ENCODE measurements at places on chromosomes 12 and 14. TPM values are rescaled to one million over a fixed set of nuclear protein-coding genes. Genes with fewer than 3 reads are reported as not detected.

DNA sequence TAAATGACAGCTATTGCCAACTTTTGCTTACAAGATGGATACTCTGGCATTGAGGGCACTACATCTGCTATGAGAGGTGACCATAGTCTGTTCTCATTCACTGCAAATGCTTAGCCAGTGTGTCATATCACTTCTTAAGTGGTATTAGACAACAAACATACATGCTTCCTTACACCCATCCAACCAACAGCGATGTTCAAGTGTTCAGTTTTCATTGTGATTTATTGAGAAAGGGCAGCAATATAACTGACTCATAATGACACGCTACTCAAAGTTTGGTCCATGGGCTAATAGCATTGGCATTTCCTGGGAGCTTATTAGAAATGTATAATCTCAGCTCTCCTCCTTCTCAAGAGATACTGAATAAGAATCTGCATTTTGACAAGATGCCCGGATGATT lies 181.7 kb downstream of the NPAS3 start:
- DNase-seq = no peak
- no peak overlapping the region for H3K4me3 ChIP-seq
- H3K36me3 ChIP-seq = no peaks in the 10 kb centered on the region
- peaks cover 4% of the 10 kb centered on the region for H3K4me1 ChIP-seq

GRCh38 chr12:49974231-49974675 lies 1.5 kb downstream of the AQP6 start:
- H3K27me3 ChIP-seq = peaks cover 6% of the 10 kb centered on the region
- H3K36me3 ChIP-seq = no peaks in the 10 kb centered on the region
- no peak for DNase-seq
- no peak overlapping the region for H3K4me3 ChIP-seq
- peaks cover 8% of the 10 kb centered on the region for H3K4me1 ChIP-seq

DNA sequence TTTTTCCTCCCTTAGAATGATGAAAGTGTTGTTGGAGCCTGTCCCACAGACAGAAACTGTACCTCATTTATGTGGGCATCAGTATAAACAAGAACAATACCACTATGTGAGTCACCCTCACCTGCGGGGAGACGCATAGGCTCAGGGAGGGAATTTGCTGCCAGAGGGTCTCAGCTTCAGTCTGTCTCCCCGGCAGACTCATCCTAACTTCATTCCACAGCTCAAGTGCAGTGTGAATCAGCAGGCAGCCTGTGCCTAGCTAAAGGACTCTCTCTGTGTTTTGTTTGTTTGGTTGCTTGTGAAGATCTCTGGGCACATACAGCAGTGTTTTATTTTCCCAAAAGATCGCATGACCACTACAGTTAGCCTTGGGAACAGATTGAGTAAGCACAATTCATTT lies 98.9 kb downstream of the PRKCH start:
- DNase-seq = no peak
- peaks cover 49% of the 10 kb centered on the region for H3K4me1 ChIP-seq
- H3K4me3 ChIP-seq = no peak overlapping the region
- peak overlapping the region; percentile 8 for H3K27ac ChIP-seq
- no peaks in the 10 kb centered on the region for H3K36me3 ChIP-seq
- no peaks in the 10 kb centered on the region for H3K27me3 ChIP-seq

DNA sequence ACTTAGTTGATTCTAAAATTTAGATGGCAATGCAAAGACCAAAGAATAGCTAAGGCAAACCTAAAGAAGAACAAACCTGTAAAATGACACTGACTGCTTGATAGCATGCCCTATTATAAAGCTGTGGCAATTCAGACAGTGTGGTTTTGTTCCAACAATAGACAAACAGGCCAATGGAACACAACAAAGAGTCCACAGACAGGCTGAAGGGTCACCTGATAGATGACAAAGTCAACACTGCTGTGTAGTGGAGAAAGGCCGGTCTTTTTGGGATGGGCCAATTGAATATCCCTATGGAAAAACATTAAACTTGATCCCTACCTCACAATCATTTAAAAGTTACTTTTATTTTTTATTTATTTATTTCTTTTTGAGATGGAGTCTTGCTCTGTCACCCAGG lies 33.8 kb upstream of the SLC25A3 start:
- DNase-seq = no peak
- H3K27ac ChIP-seq = no peak overlapping the region
- no peaks in the 10 kb centered on the region for H3K27me3 ChIP-seq
- H3K4me1 ChIP-seq = no peaks in the 10 kb centered on the region

DNA sequence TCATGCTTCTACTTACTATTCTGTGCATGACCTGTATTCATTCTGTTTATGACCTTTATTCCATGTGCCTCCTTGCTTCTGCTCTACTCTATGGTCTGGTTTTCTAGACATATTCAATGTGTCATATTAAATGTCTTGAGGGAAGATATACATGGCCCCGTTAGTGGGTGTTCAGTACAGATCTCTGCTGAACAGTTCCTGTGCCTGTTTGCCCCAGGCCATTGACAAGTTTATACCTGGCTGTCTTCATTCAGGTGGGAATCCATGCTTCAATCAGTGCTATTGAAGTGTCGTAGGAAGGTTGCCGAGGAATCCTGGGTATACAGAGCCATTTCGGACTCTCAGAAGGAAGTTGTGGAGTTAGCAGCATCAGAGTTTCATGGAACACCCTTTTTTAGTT lies 7.4 kb upstream of the PPFIBP1 start:
- no peaks in the 10 kb centered on the region for H3K4me1 ChIP-seq
- no peaks in the 10 kb centered on the region for H3K36me3 ChIP-seq
- H3K4me3 ChIP-seq = no peak overlapping the region
- no peak overlapping the region for H3K27ac ChIP-seq
- DNase-seq = no peak

DNA sequence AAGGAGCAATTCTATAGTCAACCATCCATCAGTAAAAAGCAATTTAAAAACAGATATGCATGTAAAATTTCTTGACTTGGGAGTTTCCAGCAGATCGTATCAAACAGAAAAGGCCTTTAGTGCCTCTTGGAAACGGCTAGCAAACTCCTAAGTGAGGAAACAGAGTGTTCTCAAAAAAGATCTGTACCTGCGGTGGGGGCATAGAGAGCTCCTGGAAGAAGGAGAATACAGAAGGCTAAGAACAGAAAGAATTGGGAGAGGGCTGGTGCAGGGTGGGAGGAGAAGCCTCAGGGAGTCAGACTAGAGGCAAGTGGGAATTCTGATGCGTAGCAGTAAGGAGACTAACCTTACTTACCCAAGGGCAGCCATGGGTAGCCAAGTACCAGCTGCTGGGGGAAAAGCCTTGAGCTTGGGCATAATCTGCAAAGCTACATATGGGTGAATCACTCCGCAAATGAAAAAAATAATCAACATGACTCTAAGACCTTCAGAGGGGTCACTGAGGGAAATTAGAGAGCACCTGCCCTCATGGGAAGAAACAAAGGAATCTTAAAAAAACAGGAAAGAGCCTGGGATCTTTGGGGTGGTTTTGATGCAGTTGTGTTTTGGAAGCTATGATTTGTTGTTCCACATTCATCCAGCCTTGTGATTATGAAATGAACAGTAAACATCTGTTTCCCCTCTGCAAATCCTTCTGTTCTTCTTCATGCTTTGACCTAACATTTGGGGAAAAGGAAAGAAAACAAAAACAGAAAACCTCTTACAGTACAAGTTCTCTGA lies 10.4 kb downstream of the RHOJ start:
- no peak for DNase-seq
- H3K4me1 ChIP-seq = peaks cover 3% of the 10 kb centered on the region
- no peaks in the 10 kb centered on the region for H3K27me3 ChIP-seq
- no peaks in the 10 kb centered on the region for H3K36me3 ChIP-seq

DNA sequence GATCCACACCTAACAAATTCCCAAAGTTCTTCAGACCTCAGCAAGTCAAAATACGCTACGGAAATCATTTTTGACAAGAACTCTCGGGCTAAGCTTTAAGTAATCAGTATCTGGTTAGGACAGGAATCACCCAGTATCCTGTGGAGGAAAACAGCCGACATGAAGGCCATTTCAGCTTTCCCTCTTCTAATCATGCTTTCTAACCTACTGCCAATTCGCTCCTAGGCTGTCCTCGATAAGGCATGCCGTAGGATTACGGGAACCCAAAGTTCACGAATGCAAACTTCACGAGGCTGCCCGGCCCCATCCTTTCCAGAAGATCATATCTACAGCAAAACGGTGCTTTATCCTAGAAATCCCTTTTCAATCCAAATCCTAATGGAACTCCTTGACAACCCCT lies 81.8 kb upstream of the PTPRB start:
- H3K4me1 ChIP-seq = no peaks in the 10 kb centered on the region
- no peak for DNase-seq
- no peak overlapping the region for H3K4me3 ChIP-seq
- no peaks in the 10 kb centered on the region for H3K36me3 ChIP-seq
- H3K27me3 ChIP-seq = peaks cover 4% of the 10 kb centered on the region

- no peaks in the 10 kb centered on the region for H3K27me3 ChIP-seq
- no peak overlapping the region for H3K4me3 ChIP-seq
- no peak overlapping the region for H3K27ac ChIP-seq
- DNase-seq = no peak
These were observed 37.8 kb upstream of the ITPR2 start for GRCh38 chr12:26870491-26871419.

DNA sequence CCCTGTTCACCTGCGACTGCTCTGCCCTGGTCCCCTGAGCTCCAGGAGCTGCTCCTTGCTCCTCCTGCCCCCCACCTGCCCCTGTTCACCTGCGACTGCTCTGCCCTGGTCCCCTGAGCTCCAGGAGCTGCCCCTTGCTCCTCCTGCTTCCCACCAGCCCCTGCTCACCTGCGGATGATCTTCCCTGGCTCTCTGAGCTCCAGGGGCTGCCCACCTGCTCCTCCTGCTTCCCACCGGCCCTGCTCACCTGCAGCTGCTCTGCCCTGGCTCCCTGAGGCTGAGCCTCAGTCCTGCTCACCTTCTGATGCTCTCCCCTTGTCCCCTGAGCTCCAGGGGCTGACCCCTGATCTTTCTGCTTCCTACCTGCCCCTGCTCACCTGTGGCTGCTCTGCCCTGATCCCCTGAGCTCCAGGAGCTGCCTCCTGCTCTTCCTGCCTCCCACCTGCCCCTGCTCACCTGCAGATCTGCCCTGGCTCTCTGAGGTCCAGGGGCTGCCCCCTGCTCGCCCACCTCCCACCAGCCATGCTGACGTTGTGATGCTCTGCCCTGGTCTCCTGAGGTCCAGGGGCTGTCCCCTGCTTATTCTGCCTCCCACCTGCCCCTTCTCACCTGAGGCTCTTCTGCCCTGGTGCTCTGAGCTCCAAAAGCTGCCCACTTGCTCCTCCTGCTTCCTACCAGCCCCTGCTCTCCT lies 219.2 kb downstream of the TMEM121 start:
- no peaks in the 10 kb centered on the region for H3K4me1 ChIP-seq
- no peak for DNase-seq
- H3K27ac ChIP-seq = no peak overlapping the region
- H3K4me3 ChIP-seq = no peak overlapping the region

GRCh38 chr12:24896171-24896570 lies 52.7 kb downstream of the BCAT1 start:
- no peaks in the 10 kb centered on the region for H3K27me3 ChIP-seq
- no peaks in the 10 kb centered on the region for H3K4me1 ChIP-seq
- H3K4me3 ChIP-seq = no peak overlapping the region

DNA sequence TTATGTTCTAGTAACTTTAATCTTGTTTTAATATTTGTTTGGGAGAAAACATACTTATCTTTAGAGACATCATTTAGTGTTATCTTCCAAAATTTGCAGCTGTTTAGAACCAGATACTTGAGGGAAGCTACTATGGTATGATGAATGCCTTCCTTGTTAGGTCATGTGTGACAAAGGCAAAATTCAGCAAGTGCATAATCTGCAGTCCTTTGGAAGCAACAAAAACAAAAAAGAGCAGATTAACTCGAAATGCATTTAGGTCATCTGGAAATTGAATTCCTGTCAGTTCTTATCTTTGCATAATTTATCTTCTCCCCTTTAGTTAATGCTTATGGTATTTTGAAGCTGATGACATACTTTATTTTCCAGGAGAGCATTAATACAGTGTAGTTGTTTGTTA lies 3.5 kb downstream of the FBXO34 start:
- H3K4me1 ChIP-seq = peaks cover 31% of the 10 kb centered on the region
- H3K27me3 ChIP-seq = no peaks in the 10 kb centered on the region
- no peak overlapping the region for H3K27ac ChIP-seq
- no peak overlapping the region for H3K4me3 ChIP-seq
- no peak for DNase-seq

GRCh38 chr12:126685636-126686035 lies 1581.3 kb upstream of the TMEM132C start:
- no peaks in the 10 kb centered on the region for H3K4me1 ChIP-seq
- no peak for DNase-seq
- no peak overlapping the region for H3K4me3 ChIP-seq
- no peak overlapping the region for H3K27ac ChIP-seq
- no peaks in the 10 kb centered on the region for H3K36me3 ChIP-seq
- no peaks in the 10 kb centered on the region for H3K27me3 ChIP-seq

- no peak overlapping the region for H3K4me3 ChIP-seq
- H3K36me3 ChIP-seq = no peaks in the 10 kb centered on the region
These were observed 131.7 kb downstream of the TMTC2 start for GRCh38 chr12:82818271-82819035.

DNA sequence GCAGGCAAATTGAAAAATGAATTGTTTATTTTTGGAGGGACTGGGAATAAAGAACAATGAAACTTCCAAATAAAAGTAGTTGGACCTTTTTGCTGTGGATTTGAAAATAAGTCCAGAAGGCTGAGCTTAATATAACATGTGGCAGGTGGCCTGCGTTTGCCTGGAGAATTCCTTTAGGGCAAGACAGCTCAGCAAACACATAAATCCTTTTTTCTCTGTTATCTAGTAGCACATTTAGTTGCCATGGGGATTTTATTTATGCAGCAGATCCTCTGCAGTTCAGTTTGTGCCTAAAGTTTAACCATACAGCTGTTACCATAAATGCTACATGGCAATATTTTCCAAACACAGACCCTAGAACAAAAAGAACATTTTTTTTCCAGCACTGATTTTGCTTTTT lies 180.0 kb downstream of the NPAS3 start:
- no peak overlapping the region for H3K4me3 ChIP-seq
- H3K4me1 ChIP-seq = peaks cover 4% of the 10 kb centered on the region
- DNase-seq = no peak
- no peaks in the 10 kb centered on the region for H3K27me3 ChIP-seq
- H3K27ac ChIP-seq = no peak overlapping the region

The GZMB gene
- not detected for total RNA-seq

The IL31 gene
- not detected for total RNA-seq

The FBRSL1 gene
- 27.3 TPM for total RNA-seq

The KLRB1 gene
- total RNA-seq = not detected

The SALL2 gene
- 15.6 TPM for total RNA-seq

The HOXC10 gene
- 14.0 TPM for total RNA-seq

The DNM1L gene
- total RNA-seq = 37.8 TPM

The SMIM41 gene
- total RNA-seq = 0.57 TPM

The KLRC3 gene
- not detected for total RNA-seq
